Mesangial cell (primary cell): ENCODE measurements at places on chromosomes 2 and 18. TPM values are rescaled to one million over a fixed set of nuclear protein-coding genes. Genes with fewer than 3 reads are reported as not detected.

TMEM127 gene
- 27.4 and 45.1 TPM in 2 replicates for total RNA-seq

NIFK gene
- 20.0 and 21.5 TPM in 2 replicates for total RNA-seq

CAB39 gene
- 30.1 and 35.9 TPM in 2 replicates for total RNA-seq

RAB31 gene
- total RNA-seq = 15.2 and 33.3 TPM in 2 replicates
